Hematopoietic multipotent progenitor cell treated with erythropoietin and hydrocortisone succinate and interleukin-3 and kit ligand, for 15 days (in vitro differentiated cells): ENCODE measurements at places on chromosomes 11 and 22.

GRCh38 chr11:22346282-22346681 is 8.1 kb downstream of the SLC17A6 start:
- no peak for DNase-seq

GRCh38 chr11:120078397-120078796 is 59.5 kb downstream of the TRIM29 start:
- no peak for DNase-seq

GRCh38 chr11:61555051-61555969 is 25.6 kb downstream of the SYT7 start:
- DNase-seq, result no peak

GRCh38 chr11:57903011-57903410 is 120.7 kb upstream of the OR9Q1 start:
- DNase-seq, result no peak

- DNase-seq, result peak; percentile 46
These were observed 5.5 kb downstream of the YDJC start for GRCh38 chr22:21624120-21624879.

- no peak for DNase-seq
These were observed 2.2 kb upstream of the CD151 start for GRCh38 chr11:830295-831117.

DNA sequence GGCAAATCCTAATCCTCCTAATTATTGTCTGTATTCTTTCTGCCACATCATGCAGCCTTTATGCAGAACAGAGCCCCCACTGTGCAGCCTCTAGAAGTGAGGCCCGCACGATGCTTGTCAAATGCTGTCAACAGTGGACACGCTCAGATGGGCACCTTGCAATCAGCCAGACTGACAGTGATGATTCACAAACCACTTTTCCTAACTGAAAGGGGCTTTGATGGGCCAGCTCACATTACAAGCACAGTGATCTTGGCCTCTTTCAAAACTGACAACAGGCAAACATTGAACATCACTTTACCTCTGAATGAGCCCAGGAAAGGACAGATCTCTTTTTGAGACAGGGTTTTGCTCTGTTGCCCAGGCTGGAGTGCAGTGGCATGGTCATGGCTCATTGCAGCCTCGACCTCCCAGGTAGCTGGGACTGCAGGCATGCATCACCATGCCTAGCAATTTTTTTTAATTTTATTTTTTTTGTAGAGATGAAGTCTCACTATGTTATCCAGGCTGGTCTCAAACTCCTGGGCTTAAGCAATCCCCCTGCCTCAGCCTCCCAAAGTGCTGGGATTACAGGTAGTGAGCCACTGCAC is 18.0 kb upstream of the E2F8 start:
- DNase-seq, result no peak

GRCh38 chr11:66277471-66278362 is at the start of gene CNIH2:
Gene CNIH2 (plus strand): TSS chr11:66278175. CDS start chr11:66278457, 282 bp downstream.
- no peak for DNase-seq

- DNase-seq, result no peak
These were observed 25.1 kb downstream of the OR10A6 start for GRCh38 chr11:7905961-7906429.

DNA sequence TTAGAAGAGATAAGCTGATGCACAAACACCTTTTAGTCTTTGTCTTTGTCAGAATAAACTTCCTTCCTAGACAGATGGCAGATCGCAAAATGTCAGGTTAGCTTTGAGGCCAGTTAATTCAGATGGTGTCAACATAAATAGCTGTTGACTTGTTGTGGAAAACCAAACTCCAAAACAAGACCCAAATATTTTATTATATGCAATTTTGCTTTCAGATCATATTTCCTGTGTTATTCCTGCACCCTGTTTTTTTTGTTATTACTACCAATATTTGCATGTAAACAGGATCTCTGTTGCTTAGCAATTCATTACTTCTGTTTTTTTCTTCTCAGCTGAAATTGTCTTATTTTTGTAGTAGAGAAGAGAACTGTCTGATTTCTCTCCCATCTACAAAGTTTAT is 316.0 kb downstream of the ETS1 start:
- no peak for DNase-seq

GRCh38 chr11:103958475-103959215 is 77.8 kb upstream of the DDI1 start:
- DNase-seq, result no peak

- no peak for DNase-seq
These were observed 15.4 kb upstream of the POU2AF2 start for GRCh38 chr11:111230122-111230465.

DNA sequence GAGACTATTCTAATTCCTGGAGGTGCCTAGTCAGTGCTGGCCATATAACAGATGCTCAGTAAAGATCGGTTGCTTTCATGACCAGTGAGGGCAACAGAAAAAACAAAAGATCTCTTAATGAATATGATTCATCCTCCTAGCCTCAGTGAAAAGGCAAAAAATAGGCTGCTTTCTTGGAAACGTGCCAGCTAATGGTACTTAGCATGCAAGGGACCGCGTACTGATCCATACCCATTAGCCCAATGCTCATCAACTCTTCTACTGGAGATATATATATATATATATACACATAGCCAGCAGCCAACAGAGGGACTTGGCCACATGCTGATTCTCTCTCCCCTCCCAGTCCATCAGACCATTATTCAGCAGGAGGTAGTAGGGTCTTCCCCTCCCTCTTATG is 320.4 kb downstream of the KIRREL3 start:
- no peak for DNase-seq

DNA sequence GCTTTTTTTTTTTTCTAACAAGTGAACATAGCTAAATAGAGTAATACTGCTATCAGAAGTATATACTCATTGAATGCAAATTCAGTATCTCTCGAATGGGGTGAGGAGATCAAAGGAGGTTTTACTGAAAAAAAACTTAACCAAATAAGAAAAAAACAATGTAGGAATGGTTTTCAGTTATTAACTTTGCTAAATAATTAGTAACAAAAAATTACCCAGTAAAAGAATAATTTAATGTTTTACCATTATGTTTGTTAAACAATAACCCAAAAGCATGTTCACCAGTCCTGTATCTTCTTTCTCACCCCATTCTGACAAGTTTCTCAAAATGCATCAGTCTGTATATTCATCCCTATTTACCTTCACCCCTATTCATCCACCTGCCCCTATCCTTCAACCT is 22.6 kb upstream of the CTSC start:
- DNase-seq, result no peak

- no peak for DNase-seq
These were observed 9.7 kb downstream of the SRSF8 start for GRCh38 chr11:95076416-95076815.

GRCh38 chr11:87430821-87431220 is 393.1 kb downstream of the TMEM135 start:
- DNase-seq, result no peak

GRCh38 chr11:111112614-111113013 is 132.9 kb upstream of the POU2AF2 start:
- DNase-seq, result no peak

GRCh38 chr11:28592141-28592540 is 484.0 kb downstream of the METTL15 start:
- DNase-seq, result no peak

GRCh38 chr11:5746614-5747013 is 7.4 kb upstream of the OR52N4 start:
- no peak for DNase-seq

- no peak for DNase-seq
These were observed 138.3 kb downstream of the SNX19 start for GRCh38 chr11:130778026-130778425.

DNA sequence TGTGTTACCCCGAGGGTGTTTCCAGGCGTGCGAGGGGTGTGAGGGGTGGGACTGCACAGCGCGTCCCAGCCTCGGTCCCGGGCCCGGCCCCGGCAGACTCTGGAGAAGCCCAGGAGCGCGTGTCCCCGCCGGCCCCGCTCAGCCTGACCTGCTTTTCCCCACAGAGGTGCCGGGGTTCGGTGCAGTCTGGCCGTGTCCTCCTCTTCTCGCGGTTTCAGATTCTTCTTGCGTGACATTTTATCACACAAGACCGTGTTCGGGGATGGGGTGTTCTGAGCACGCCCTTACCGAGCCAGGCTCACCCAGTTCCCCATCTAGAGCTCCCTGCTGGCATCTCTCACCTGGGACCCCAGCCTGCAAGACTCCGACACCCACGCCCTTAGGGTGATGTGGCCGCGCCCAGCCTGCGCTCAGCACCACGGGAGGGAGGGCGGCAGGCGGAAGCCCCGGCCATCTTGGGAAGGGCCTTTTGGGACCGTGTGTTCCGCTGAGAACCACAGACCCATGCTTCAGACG is 775.6 kb downstream of the BRD1 start:
- DNase-seq, result no peak

DNA sequence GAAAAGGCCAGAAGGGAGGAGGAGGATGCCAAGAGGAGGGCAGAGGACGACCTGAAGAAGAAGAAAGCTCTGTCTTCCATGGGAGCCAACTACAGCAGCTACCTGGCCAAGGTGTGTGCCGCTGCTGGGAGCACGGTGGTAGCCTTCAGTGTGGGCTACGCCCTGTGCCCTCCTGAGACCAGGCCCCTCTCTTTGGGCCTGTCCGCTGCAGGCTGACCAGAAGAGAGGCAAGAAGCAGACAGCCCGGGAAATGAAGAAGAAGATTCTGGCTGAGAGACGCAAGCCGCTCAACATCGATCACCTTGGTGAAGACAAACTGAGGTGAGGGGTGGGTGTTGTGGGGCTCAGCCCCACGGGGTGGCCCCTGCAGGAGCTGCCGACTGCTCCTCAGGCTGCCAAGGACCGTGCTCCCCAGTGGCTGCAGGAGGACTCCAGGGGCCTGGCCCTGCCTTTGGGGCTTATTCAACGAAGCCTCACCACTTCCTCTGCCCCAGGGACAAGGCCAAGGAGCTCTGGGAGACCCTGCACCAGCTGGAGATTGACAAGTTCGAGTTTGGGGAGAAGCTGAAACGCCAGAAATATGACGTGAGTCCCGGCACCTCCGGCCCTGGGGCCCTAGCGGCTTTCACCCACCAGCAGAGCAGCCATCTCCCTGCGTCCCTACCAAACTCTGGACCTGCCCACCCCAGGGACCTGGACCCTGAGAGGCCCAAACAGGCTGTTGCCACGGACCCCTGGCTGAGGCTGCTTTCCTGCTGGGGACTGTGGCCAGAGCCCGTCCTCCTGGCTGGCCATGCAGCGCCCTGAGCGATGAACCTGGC is 12.6 kb upstream of the MRPL23 start:
- no peak for DNase-seq

GRCh38 chr11:662689-663274 is 25.7 kb downstream of the DRD4 start:
- peak; percentile 67 for DNase-seq

- DNase-seq, result no peak
These were observed 147.9 kb upstream of the CADM1 start for GRCh38 chr11:115652094-115652493.

DNA sequence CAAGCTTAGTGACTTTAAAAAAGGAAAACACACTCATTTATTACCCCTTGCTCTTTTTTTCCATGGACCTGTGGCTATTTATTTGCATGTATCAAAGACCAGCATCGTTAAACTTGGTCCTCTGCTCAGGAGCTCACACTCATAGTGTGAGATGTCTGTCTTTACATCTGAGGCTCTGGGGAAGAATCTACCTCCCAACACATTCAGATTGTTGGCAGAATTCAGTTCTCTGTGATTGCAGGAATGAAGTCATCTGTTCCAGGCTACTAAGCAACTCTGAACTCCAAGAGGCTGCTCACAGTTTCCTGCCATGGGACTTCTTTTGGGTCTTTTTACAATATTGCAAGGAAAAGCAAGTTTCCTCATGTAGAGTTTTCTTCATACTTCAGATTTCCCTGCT is 138.8 kb downstream of the LRRC4C start:
- no peak for DNase-seq

- no peak for DNase-seq
These were observed 22.1 kb upstream of the RRAS2 start for GRCh38 chr11:14380947-14381561.

DNA sequence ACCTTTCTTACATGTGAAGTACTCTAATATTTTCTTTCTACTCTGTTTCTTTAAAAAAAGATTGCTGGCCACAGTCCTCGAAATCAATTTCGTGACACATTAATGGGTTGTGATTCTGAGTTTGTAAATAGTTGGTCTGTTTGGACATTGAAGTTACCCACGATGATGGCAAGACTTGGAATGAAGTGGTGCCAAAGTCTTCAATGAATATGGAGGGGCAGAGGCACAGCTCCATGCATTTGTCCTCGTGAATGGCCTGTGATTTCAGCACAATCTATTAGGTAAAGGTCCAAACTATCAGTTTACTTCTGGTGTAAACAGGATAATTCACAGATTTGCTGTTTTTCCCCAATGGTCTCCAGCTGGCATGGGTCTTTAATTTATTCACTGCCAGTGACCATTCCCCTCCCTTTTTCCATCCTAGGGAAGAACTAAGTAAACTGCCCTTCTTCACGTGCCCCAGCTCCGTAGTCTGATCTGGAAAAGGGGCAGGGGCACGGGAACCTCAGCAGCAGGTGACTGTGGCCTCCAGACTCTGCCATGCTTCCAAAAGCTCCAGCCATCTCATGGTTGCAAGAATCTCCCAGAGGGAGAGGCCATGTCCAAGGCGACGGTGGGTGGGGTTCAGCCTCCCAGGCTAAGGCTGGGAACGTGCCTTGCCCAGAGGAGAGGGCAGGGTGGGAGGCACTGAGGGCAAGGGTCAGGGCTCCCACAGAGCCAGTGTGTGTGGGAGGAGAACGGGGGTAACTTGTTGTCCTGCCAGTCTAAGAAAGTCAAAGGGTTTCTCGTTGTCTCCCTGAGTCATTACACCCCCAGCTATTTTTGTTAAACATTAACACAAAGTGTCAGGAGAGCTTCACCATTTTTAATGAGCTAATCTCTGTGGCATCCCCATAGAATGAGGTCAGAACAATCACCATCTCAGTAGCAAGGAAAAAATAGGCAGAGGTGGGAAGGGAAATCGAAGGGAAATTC is 16.9 kb upstream of the PEX26 start:
- no peak for DNase-seq

- DNase-seq, result peak; percentile 43
These were observed 43.6 kb upstream of the OR4B1 start for GRCh38 chr11:48172818-48173609.

GRCh38 chr11:86447763-86448480 is 73.2 kb downstream of the CCDC81 start:
- DNase-seq, result no peak

- no peak for DNase-seq
These were observed 53.0 kb upstream of the RDX start for GRCh38 chr11:110349138-110349996.

- DNase-seq, result no peak
These were observed 19.8 kb downstream of the NEFH start for GRCh38 chr22:29499852-29500251.

DNA sequence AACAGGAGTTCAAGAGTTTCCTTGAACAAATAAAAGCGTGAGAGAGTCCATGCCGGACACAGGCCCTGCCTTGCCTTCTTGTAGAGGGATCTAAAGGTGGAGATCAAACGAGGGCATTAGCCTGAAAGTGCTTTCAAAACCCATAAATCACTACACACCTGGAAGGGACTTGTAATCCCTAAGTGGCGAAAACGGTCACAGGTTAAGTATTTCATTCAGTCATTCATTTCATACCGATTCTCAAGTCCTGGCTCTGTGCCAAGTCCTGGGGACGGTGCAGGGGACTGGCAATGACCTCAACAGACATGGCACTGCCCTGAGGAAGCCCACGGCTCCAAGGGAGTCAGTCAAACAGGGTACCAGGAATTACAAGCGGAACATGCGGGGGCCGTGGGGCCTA is 26.6 kb downstream of the ELFN2 start:
- no peak for DNase-seq
